ENCODE measurements at places on chromosomes 3 and 15. TPM values are rescaled to one million over a fixed set of nuclear protein-coding genes. Genes with fewer than 3 reads are reported as not detected.

LSMEM2 gene
- total RNA-seq = not detected

XCR1 gene
- not detected for total RNA-seq

TUSC7 gene
- not detected for total RNA-seq

CACNA2D3 gene
- total RNA-seq = under 0.01 TPM

ROPN1 gene
- total RNA-seq = 0.18 TPM

IGDCC3 gene
- not detected for total RNA-seq

SEMA5B gene
- total RNA-seq = under 0.01 TPM

GABRG3 gene
- not detected for total RNA-seq

Data from myometrial cell (primary cell).